ENCODE measurements at places on chromosomes 6 and 20. TPM values are rescaled to one million over a fixed set of nuclear protein-coding genes. Genes with fewer than 3 reads are reported as not detected.

Gene BIRC7
- not detected for total RNA-seq

Gene CD83
- total RNA-seq, result 0.45 TPM

Gene OR14J1
- total RNA-seq, result not detected

Gene NT5E
- 326 TPM for total RNA-seq

Measured in smooth muscle cell of the coronary artery (primary cell).